ENCODE measurements at places on chromosomes 13 and 19. TPM values are rescaled to one million over a fixed set of nuclear protein-coding genes. Genes with fewer than 3 reads are reported as not detected.

- H3K4me1 ChIP-seq = no peaks in the 10 kb centered on the region
- DNase-seq = no peak
- H3K27ac ChIP-seq = peak overlapping the region; percentile 9
- no peak overlapping the region for H3K4me3 ChIP-seq
These were observed 7.0 kb upstream of the TLE6 start for GRCh38 chr19:2970201-2970835.

Gene FAM216B
- not detected for polyA plus RNA-seq

DNA sequence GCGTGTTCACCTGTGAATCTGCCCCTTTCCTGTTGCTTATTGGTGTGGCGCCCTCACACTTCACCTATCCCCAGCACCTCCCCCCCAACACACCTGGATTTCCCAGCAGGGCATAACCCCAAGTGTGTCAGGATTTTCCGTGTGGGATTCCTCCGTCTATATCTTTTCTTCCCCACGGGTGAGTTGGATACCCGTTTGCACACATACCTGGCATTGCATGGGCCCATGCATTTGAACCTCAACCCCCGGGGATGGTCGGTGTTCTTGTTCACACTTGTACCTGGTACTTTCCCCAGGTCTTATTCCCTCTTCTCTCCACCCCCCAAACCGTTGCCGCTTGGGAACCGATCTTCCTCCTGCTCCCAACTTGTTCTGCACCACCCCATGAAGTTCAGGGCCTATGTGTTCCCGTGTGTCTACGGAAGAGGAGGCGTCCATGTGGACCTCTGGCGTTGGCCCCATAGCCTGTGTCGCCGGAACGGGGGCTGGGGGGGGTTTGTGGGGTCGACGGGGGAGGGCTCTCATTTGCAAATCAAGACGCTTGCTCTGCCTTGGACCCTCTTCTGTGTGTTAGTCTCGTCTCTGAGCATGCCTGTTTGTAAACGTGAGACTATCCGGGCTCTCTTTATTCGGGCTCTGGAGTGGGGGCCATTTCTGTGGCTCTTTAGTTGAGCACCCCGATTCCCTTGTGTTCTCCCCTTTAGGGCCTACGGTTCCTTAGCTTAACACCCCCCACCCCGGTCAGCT is 1.7 kb downstream of the PRR12 start:
- peak overlapping the region; percentile 93 for H3K4me3 ChIP-seq
- DNase-seq = peak; percentile 46
- peaks cover 8% of the 10 kb centered on the region for H3K4me1 ChIP-seq
- H3K27me3 ChIP-seq = no peaks in the 10 kb centered on the region

GRCh38 chr19:8438236-8438635 is 6.5 kb upstream of the HNRNPM start:
- no peaks in the 10 kb centered on the region for H3K27me3 ChIP-seq
- H3K27ac ChIP-seq = no peak overlapping the region
- no peaks in the 10 kb centered on the region for H3K36me3 ChIP-seq

DNA sequence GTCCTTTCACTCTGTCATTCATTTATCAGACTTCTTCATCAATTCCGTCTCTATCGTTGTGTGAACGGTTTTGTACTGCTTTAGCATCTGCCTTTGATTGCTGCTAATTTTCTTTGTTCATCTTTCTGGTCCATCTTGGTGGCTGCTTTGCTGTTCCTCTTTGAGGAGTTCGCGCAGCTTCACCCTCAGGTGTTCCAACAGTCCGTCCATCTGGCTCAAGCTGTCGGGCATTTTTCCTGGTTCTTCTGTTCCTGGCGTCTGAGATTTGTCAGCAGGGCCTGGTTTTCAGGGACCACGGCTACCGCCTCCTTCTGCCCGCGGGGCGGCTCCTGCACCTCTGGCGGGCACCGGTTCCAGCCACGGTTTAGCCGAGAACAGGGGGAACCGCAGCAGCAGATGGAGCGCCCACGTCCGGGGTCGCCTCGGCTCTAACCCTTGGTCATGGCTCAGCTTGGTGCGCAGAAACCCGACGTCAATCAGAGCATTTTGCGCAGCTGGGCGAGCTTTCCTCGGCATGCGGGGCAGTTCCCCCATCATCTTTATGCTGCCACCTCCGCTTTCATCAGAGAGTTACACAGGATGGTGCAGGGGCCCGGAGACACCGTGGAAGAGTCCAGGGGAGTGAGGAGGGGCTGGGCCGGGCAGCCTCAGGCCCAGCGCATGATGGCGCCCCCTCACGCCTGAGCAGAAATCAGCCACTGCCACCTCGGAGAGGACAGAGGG is 89.5 kb downstream of the ZNF100 start:
- peak overlapping the region; percentile 43 for H3K4me3 ChIP-seq
- H3K36me3 ChIP-seq = no peaks in the 10 kb centered on the region
- no peak for DNase-seq
- H3K27me3 ChIP-seq = no peaks in the 10 kb centered on the region
- H3K4me1 ChIP-seq = no peaks in the 10 kb centered on the region

Gene LAIR2
- polyA plus RNA-seq = 0.33 TPM

DNA sequence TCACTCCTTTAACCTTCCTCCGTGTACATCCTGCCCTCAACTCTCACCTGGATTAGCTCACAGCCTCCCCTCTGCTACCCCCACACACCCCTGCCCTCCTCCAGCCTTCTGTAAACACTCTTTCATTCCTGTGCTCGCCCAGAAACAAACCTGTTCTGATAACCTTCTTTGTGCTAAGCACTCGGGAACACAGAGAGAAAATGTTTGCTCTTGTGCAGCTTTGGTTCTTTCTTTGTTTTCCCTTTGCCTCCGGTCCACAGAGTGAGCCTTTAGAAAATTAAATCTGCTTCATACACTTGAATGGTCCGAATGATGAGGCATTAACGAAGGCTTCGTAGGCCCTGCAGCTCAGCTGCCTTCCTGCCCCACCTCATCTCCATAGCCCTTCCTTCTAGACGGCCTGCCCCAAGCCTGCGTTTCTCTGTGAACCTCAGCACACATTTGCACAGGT is 6.6 kb upstream of the ZDHHC20 start:
- no peak overlapping the region for H3K4me3 ChIP-seq
- no peaks in the 10 kb centered on the region for H3K36me3 ChIP-seq
- no peaks in the 10 kb centered on the region for H3K27me3 ChIP-seq
- peak; percentile 62 for DNase-seq

DNA sequence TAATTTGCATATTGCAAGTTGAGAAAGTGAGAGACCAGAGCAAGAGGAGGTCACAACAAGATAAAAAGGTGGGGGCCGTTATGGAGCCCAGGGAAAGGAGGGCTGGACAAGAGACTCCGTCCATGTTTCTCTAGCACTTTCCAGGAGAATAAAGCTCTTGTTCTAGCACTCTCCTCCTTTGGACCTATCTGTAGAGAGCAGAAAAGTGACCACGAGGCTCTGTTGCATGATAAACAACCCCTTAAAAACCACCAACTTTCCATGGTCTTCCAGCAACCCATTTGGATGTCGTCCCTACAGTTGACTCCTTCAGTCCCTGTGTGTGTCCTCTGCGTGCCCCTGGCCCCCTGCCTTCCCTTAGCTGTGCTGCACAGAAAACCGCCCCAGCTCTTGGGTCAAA is 4.1 kb upstream of the ARL11 start:
- DNase-seq = no peak
- no peaks in the 10 kb centered on the region for H3K36me3 ChIP-seq
- H3K27ac ChIP-seq = no peak overlapping the region
- peaks cover 8% of the 10 kb centered on the region for H3K4me1 ChIP-seq
- H3K27me3 ChIP-seq = no peaks in the 10 kb centered on the region

Gene NLRP4
- polyA plus RNA-seq = not detected

- H3K36me3 ChIP-seq = peaks cover 23% of the 10 kb centered on the region
- no peak for DNase-seq
- H3K27me3 ChIP-seq = no peaks in the 10 kb centered on the region
- H3K27ac ChIP-seq = no peak overlapping the region
- H3K4me3 ChIP-seq = no peak overlapping the region
These were observed 19.7 kb downstream of the MED26 start for GRCh38 chr19:16608290-16608739.

DNA sequence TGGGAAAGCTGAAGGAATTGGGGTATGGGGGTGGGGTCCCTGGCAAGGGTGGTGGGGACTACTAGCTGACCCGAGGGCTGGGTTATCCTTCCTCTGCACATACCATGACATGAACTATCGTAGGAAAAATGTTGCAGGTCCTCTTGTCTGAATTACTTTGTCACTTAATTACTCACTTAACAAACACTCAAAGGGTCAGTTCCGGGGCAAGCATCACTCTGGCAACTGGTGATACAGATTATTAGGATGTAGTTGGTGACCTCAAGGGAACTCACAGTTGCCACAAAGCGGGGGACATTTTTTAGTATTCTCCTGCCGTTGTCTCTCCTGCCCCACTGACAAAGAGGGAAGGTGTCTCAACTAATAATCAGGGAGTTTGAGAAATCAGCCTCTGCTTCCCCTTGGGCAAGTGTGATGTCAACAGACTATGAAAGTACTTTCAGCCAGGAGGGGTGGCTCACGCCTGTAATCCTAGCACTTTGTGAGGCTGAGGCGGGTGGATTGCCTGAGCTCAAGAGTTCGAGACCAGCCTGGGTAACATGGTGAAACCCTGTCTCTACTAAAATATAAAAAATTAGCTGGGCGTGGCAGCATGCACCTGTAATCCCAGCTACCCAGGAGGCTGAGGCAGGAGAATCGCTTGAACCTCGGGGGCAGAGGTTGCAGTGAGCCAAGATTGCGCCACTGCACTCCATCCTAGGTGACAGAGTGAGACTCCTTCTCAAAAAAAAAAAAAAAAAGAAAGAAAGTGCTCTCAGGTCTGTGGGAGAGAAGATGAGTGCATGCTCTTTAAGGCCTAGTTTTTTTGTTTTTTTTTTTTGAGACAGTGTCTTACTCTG is 10.3 kb downstream of the DNAJB1 start:
- H3K4me1 ChIP-seq = peaks cover 16% of the 10 kb centered on the region
- no peak for DNase-seq
- no peak overlapping the region for H3K27ac ChIP-seq
- H3K36me3 ChIP-seq = peaks cover 5% of the 10 kb centered on the region

Gene FCER2
- polyA plus RNA-seq = not detected

DNA sequence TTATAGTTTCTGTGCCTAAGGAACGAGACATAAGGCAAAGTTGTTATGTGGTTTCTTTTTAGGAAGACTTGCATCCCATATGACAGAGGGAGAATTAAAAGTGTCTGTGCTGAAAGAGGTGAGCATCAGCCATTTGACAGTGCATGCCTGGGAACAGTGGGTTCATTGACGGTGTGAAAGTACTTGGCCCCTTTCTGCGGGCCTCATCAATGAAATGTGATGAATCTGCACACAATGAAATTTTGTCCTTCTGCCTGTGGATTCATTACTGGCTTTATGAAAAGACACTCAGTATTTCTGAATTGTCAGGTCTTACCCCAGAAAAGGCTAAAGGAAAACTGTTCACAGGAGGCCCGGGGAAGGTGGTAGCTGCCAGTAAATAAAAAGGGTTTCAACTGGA is 295.8 kb downstream of the FOXO1 start:
- peaks cover 3% of the 10 kb centered on the region for H3K4me1 ChIP-seq
- H3K27me3 ChIP-seq = no peaks in the 10 kb centered on the region
- H3K36me3 ChIP-seq = no peaks in the 10 kb centered on the region
- no peak for DNase-seq

DNA sequence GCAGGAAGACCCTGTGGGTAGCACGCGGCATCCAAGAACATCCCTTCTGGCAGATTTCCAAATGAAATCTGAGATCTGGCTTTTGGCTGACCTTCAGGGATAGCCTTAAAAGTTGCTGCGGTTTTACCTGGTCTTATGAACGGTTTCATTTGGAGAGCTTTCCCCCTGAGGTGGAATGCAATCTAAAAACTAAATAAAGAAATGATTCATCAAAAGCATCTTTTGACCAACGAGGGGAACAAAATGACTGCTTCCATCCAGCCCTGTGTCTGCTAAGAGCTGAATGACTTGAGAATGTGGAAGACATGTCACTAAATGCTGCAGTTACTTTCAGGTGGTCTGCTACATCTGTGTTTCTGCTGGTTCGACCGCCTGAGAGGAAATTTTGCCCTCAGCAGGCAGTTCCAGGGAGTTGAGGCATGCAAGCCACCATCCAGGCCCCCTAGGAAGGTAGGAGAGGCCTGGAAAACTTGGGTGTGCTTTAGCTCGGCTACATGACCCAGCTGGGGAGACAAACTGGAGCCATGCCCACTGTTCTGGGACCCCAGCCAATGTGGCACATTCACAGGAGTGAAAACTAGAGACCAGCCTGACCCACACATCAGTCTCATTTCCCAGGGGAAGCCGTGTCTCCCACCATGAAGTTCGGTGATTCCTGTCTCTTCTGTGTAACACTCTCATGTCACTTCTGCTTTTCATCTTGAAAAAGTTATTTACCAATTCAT is 175.1 kb upstream of the KL start:
- no peaks in the 10 kb centered on the region for H3K27me3 ChIP-seq
- H3K27ac ChIP-seq = no peak overlapping the region
- H3K36me3 ChIP-seq = no peaks in the 10 kb centered on the region
- no peak for DNase-seq

DNA sequence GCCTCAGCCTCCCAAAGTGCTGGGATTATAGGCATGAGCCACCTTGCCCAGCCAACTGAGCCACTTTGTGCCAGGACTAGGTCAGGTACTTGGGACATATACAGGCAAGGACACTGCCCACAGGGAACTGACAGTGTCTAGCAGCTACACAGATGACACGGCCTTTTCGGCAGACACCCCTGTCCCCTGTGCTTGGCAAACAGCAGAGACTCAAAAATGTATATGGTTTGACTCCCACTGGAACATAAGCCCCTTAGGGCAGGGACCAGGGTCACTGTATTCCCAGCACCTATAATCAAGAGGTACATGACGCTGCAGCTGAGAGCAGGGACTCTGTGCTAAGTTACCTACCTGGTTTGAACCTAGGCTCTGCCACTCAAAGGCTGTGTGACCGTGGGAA is 16.8 kb downstream of the ABCC4 start:
- H3K27ac ChIP-seq = no peak overlapping the region
- H3K27me3 ChIP-seq = no peaks in the 10 kb centered on the region
- peaks cover 12% of the 10 kb centered on the region for H3K4me1 ChIP-seq
- H3K36me3 ChIP-seq = no peaks in the 10 kb centered on the region

GRCh38 chr19:14542711-14543328 is 13.4 kb downstream of the TECR start:
- H3K4me1 ChIP-seq = peaks cover 4% of the 10 kb centered on the region
- DNase-seq = peak; percentile 38
- H3K36me3 ChIP-seq = peaks cover 55% of the 10 kb centered on the region
- no peak overlapping the region for H3K4me3 ChIP-seq
- no peaks in the 10 kb centered on the region for H3K27me3 ChIP-seq
- no peak overlapping the region for H3K27ac ChIP-seq
